ENCODE measurements at places on chromosomes 1 and 21.

DNA sequence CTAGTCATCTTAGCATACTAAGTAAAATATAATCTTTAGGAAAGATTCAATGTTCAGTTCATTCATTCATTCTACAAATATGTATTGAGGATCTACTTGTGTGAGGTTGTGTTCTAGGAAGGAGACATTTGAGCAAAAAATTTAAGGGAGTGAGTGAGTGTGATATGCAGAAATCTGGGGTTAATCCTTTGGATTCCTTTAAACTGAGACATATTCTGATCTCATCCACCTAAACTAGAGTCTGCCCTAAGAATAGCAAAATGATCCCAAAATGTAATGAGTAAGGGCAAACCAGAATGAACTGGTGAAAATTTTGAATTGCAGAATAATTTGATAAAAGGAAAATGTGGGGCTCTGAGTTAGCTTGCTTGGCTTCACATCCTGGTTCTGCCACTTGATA lies 8.6 kb downstream of the UBE2U start:
- DNase-seq: no peak

- no peak for DNase-seq
Observed at GRCh38 chr1:31985430-31985829, 28.2 kb upstream of the KHDRBS1 start.

GRCh38 chr1:31731049-31731565 lies 27.3 kb upstream of the COL16A1 start:
- no peak for DNase-seq

DNA sequence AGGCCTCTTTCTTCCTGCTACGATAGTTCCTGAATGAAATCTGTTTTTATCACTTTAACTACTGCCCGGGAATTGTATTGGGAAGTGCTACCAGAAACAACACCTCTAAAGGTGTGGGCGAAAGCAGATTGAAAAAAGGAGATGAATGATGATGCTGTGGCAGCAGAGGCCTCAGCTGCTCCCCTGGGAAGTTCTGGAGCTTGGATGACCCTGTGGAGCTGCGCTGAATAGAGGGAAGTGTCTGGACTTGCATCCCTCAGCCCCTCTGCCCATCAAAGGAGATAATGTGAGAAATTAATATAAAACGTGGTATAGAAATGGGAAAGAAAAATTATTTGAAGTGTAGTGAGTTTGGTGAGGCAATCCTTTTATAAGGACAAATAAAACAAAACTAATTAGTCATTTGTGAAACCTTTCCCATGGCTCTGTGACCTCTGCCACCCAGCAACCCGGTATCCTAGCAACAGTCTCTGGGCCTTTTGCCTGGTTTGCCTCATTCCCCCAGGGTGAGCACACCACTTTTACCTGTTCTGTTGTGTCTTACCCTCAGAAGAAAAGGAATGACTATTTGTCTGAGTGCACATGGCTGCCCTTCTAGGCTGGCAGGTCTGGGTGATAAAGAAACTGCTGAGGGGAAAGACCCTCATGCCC lies 21.3 kb downstream of the OVAAL start:
- no peak for DNase-seq

DNA sequence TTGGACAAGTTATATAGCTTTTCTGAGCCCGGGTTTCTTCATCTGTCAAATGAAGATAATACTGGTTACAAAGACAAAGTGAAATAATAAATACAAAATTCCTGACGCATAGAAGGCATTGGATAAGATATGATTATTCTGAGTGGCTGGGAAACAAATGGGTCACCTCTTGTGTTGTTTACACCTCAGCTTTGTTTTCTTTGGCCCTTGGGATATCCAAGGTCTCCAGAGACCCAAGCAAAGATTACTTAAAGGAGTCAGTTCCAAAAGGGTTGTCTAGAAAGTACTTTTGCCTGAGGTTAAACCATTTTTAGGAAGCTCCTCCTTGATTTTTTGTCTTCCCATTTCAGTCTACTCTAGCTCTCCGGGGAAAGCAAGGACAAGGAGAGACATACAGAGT lies 9.7 kb downstream of the KHDRBS1 start:
- no peak for DNase-seq

- DNase-seq: no peak
Observed at GRCh38 chr1:11142618-11143391, 43.1 kb upstream of the EXOSC10 start.

DNA sequence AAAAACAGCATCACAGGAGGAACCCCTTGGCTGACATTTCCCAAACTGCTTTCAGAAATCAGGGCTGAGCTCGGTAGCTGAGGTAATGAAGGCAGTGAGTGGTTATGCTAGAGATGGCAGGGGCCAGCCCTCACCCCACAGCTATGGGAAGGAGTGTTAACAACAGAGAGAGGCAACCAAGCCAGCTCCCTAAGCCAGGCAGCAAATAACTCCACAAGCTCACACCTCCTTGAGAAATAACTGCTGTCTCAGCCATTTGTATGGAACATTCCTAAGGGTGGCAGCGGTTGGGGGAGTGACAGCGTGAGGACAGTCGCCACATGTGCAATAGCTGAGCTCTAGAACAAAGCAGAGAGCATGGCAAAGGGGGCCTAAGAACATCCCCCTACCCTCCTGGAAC lies 42.6 kb downstream of the LMX1A start:
- no peak for DNase-seq

DNA sequence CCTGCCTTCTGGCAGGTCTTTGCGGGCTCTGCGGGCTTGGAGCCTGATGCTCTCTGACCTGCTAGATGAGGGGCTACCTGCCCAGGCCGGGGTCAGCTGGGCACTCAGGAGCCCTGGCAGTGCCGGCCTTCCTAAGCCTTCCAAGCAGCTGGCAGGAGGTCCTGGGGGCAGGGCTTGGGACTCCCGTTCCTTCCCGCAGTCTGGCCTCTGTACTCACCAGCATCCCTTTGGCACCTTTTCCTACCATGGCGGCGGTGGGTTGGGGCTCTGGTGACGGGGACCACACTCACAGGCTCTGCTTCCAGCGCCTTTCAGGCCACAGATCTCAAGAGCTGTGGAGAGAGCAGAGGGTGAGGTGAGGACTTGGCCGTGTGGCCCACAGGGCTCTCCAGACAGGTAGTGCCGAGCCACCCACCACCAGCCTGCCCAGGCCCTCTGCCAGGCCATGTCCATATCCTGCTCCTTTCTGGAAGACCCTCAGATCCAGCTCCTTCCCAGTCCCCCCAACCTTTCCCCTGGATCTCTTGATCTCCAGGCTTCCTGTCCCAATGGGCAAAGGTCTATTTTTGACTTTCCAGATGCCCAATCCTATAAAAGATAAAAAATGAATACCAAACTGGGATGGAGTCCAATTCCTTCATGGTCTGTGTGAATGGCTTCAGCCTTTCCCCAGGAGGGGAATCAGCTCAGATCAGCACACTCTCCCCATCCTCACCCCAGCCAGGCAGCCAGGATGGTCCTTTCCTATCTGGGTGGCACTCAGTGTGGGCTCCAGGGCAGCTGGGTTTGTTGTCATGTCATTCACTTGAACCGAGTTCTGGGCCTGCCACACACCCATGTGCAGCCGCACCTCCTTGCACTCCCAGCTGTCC lies 7.0 kb downstream of the SLC6A9 start:
- no peak for DNase-seq

GRCh38 chr21:17128132-17128531 lies 384.7 kb upstream of the CXADR start:
- no peak for DNase-seq

- DNase-seq: peak; percentile 1
Observed at GRCh38 chr1:43143441-43143888, 28.6 kb downstream of the EBNA1BP2 start.

- no peak for DNase-seq
Observed at GRCh38 chr1:26164861-26165842, 3.6 kb downstream of the C1orf232 start.

- no peak for DNase-seq
Observed at GRCh38 chr1:165383067-165383466, 26.6 kb upstream of the LMX1A start.

DNA sequence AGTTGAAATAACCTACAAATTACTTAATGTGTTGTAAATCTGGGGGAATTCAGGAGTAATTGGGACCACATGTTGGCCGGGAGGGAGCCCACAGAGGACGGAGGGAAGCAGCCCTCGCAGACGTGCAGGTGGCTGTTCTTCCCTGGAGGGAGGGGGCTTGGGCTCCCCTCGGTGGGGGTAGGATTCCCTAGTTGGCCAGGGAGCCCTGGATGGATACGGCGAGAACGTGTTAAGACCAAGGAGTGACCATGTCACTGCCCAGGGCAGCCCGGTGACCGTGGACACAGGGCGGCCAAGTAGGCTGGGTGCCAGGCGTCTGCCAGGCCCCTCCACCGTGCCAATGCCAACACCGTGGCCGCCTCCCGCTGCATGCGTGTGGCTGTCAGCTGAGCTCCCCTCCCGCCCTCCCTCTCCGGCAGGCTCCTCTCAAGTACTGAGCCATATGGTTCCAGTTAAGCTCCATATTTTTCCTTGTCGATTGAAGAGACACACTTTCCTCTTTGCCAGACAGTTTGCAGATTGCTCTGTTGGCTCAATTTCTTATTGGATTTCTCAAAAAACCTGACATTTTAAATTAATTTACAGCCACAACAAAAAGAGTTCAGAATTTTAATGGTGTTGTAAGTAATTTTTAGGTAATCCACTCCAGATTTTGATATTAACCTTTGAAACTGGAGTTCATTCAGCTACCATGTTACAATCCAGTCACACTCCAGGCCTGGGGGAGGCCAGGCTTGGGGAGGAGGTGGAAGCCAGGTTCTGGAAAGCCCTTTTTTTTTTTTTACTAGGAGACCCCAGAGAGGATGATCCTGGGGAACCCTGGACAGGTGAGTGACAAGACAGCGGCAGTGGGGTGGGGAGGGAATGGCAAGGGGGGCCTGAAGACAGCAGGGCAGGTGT lies 71.2 kb downstream of the CASZ1 start:
- no peak for DNase-seq

DNA sequence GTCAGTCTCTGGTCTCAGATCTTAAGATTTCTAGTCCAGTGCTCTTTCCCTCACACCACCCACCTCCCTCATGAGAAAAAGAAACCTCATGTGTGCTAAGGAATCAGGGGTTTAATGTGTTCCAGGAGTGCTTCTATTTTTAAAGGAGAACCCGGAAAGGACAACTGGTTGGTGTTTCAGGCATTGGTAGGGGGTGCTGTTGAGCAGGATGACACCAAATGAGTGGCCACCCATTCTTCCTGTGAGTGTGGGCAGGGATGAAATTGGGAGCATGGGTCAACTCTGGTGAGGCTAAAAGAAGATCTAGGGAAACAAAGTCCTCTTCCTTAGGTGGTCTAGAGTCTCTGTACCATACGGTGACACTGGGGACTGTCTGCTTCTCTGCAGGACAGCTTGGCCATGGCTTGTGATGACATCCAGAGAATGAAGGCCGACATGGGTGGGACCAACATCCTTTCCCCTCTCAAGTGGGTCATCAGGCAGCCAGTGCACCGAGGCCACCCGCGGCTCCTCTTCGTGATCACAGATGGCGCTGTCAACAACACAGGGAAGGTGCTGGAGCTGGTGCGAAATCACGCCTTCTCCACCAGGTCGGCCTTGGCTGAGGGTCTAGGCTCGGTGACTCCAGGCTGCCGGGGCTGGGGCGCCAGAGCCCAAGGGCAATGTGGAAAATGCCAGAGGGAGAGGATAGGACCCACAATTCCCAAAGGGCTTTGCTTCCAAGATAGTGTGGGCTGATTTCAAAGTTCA lies 39.3 kb downstream of the VWA5B1 start:
- no peak for DNase-seq

DNA sequence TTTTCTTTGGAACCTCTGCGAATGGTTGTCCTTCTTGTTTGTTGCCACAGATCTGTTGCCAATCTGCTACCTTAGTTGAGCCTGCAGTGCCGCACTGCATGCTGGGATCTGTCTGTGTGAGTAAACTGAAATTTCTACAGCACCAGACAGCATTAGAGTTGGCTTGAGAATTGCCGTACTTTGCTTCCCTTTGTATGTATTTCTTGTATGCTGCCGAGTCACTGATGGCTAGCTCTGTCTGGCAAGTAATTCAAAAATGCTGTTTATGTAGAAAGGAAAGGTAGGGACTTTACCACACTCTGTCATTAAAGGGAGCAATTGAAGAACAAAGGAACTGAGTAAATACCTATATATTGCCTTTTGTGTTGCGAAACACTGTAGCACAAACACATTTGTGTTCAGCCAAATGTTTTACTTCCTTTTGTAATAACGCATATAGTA lies 857.4 kb downstream of the USP25 start:
- no peak for DNase-seq

- DNase-seq: no peak
Observed at GRCh38 chr1:210662291-210663050, 333.8 kb downstream of the HHAT start.

DNA sequence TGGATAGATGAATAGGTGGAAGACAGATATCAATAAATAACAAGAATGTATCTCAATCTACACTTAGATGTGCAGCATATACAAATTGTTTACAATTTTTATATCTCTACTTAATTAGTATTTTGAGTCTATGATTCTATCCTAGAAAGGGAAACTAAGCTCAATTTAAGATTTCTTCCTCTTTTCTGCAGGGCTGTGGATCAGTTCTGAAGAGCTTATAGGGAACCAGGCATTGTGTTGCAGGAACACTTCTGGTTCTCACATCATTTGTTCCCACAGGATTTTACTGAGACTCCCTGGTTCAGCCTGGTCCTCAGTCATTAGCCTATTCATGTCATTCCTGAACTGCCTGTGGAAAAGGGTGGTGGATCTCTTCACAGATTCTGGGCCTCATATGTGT lies 105.8 kb downstream of the TNFSF18 start:
- no peak for DNase-seq

- DNase-seq: no peak
Observed at GRCh38 chr1:14707531-14708445, 109.3 kb downstream of the KAZN start.

DNA sequence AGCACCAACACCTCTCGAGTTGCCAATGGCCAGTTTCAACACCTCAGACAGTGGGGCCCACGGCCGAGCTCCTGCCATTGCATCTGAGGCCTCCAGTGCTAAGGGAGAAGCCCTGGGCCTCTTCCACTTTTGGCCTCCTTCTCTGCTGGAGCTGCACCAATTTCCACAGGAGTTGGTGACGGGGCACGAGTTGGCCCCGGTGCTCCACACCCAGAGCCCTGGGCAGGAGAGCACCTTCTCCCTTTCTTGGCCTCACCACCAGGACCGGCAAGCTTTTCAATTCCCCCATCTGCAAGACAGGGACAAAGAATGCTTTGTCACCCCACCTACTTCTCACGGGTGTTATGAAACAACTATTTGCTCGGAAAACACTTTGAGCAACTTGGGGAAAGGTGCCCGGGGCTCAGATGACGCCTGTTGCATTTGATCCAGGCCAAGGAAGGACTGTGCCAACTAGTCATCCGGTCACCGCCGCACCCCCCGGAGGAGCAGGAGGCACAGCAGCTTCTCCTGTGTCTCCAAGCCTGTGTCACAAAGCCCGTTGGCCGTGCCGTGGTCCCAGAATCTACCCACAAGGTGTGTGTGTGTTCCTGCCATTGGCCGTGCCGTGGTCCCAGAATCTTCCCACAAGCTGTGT lies 55.2 kb downstream of the TOMM20 start:
- DNase-seq: no peak

All from Kasumi-1 (cell line).